ENCODE measurements at places on chromosomes 3 and 15.

DNA sequence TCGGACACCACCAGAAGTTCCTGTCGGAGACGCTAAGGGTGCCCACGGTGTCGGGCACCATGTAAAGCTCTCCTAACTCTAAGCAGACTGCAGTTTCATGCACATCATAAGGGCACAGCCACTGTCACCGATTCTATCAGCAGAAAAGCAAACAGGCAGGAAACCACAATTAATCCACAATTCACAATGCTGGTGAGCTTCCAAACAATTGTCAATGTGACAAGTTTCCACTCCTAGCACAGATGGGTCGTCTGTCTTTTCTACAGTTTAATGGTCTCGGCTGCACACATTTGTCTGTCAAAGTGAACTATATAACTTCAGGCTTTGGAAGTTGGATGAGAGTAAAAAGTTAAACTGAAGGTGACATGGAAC lies 8.8 kb upstream of the OCA2 start:
- no peak for DNase-seq

GRCh38 chr3:130480736-130481135 lies 36.2 kb upstream of the COL6A6 start:
- DNase-seq = no peak

GRCh38 chr15:90647326-90647725 lies 69.8 kb upstream of the BLM start:
- DNase-seq = no peak

DNA sequence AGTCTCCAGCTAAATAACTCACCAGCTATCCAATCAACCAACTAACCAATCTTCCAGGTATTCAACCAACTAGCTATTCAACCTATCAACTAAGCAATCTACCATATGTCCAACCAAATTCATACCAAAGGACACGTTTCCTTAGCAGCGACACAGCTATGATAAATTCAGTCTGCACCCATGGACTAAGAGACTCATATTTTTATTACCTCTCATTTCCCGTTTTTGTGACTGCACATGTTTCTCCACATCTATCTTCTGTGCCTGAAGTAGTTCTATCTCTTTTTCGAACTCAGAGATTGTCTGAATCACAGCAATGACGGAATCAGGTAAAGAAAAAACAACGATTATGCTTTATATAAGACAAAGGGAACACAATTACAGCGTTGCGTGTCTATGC lies 34.0 kb upstream of the GNB5 start:
- DNase-seq = no peak

DNA sequence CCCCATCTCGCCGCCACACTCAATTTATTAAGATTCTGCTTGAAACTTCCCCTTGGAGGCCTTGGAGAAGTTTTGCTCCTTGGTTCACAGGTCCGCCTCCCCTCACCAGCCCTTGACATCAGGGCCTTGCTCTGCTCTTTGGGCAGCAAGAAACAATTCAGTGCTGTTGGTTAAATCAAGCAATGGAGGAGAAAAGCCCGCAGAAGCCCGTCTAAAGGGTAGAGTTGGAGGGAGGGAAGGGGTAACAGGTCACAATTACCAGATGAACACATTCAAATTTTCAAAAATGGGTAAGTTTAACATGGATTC lies 429 bp downstream of the PARP9 start:
- DNase-seq = no peak

DNA sequence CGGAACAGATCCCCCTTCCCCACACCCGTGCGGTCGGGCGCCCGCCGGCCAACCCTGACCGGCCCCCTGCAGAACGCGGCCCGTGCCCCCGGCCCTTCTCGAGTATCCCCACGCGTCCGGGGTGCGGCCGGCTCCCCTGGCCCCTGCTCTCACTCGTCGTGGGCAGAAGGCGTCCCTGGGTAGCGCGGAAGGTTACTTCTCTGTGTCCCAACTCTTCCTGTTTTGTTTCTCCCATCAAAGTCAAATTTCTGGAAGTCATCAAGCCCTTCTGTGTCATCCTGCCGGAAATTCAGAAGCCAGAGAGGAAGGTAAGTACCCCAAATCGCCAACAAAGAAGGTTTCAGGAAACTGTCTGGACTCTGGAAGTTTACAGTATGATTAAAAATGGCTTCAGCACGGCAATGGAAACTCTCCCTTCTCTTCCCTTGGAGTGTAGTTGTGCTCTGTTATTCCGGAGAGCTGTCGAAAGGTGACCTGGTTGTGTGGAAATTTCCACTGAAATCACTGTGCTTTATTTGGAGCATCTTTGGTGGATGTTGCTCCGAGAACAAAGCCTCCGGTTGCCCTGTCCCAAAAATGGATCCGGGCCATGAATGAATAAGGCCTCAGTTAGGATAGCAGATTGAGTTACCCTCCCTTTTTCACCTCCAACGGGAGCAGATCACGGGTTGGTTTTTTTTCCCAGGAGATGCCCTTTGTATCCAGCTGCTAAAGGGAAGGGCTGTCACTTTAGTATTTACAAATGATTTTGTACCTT lies 536 bp downstream of the SEC61A1 start:
- DNase-seq = no peak

DNA sequence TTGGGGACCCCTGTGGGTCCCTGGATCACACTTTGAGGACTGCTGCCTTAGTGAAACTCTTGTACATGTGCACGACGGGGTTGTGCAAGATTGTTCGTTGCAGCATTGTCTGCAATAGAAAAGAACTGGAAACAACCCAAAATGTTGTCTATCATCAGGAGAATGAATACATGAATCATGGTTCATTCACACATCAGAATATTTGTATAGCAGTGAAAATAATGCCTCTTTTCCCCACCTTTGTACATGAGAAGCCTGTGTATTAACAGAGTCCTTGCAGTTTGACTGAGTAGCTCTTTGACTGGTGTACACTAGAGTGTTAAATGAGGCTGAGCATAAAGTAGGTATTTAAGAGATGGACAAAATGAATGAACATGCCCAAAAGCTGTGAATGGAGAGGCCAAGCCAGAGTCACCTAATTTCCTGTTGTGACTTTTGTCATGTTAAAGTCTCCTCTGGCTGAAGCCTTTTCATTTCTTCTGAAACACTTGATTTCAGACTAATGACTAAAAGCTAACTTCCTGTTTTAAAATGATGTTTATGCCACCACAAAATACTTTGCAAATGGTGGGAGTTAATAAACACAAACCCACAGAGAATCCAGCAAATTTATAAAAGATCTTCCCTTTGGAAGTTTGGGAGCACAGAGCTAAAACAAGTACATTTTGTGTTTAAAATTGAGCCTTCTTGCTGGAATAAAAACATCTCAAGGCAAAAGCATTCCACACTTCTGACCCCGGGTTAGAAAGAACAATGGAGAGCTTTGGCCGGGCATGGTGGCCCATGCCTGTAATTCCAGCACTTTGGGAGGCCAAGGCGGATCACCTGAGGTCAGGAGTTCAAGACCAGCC lies 20.6 kb upstream of the USP3 start:
- DNase-seq = no peak

DNA sequence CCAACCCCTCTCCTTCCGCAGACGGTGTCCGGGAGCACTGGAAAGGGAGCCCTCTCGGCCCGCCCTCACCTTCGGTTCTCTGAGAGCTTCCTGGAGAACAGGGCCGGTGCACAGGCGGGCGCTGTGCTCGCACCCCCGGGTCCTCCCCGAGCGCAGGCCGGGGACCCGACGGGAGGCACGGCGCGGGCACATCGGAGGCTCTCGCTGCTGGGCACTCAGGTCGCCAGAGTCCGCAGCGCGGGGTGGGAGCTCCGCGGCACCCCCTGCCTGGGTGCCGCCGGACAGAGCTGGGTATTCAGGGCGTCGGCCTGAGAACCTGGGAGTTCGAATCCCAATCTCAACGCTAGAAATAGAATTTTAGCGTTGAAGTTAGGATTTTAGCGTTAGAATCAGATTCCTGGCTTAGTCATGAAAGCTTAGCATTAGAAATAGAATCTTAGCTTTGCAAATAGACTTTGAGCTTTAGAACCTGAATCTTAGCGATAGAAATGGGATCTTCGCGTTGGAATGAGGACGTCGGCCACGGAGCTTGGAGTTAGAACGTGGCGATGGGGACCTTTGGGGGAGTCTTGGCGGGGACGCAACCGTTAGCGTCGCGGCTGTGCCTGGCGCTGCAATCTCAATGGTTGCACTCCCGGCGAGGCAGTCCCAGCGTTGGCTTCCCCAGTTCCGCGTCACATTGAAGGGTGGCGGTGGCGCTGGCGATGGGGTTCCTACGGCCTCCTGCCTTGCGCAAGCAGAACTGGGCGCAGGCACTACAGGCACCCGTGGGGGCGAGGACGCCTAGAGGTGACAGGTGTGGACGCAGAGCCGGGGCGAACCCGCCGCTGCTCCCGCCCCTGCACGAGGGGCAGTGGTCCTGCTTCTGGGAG lies 549 bp downstream of the TRH start:
- no peak for DNase-seq

DNA sequence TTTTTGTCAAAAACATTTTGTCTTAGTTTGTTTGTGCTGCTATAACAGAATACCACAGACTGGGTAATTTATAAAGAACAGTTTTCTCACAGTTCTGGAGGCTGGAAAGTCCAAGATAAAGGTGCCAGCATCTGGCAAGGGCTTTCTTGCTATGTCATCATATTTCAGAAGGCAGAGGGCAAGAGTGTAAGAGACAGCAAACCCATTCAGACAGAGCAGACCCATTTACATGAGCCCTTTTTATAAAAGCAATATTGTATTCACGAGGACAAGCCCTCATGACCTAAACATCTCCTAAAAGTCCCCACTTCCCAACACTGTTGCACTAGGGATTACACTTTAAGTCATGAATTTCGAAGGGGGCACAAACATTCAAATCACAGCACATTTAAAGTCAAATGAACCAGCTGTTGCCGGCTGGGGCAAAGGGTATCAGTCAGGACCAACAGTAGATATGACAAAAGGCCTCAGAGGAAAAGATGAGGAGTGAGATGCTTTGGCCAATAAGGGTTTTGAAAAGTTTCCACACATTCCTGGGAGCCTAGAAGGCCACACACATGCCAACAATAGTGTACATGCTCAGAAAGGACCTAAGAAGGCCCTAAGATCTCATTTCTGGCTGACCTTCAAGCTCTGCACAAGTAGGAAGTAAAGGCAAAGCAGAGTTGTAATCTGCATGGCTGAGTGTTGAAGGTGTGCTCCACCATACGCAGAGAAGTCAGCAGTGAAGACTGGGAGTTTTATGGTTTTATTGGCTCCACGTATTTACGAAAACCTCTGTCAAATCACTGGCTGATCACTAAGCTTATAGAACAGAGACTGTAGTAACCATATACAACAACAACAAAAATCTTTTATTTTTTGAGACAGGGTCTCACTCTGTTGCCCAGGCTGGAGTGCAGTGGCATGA lies 37.9 kb downstream of the UQCC5 start:
- DNase-seq = no peak

DNA sequence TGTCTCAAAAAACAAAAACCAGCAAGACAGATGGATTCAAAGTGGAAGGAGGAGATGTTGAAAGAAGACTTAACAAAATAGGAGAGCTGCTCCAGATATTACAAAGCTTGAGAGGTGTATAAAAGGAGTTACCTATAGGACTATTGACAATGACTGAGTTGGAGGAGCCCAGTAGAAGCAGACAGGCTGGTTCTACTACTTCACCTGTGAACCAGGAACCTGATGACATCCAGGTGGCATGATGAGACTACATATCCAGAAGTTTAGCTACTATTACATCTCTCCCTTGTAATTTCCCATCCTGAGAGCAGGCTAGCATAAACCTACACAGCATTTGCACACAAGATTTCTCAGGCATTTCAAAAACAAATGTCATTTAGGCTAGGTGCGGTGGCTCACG lies 49.3 kb downstream of the CPEB1 start:
- no peak for DNase-seq

- no peak for DNase-seq
Measured at GRCh38 chr3:17753632-17753992, 11.2 kb upstream of the TBC1D5 start.

DNA sequence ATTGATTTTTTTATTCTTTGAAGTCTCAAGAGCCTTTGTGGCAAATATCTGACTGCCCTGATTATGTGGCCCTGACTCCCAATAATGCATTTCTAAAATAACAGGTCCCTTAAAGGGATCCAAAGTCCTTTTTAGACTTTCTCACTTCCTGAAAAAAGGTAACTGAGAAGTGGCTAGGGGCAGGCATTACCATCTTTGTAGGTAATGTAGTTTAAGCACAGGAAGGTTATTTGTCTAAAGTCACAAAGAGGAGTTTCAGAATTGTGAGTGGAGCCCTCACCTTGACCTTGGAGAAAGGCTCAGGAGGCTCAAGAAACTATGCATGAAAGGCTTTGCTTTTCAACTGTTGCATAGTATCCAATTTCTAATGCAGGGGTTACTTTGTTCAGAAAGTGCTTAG lies 142.9 kb upstream of the MRPL3 start:
- no peak for DNase-seq

DNA sequence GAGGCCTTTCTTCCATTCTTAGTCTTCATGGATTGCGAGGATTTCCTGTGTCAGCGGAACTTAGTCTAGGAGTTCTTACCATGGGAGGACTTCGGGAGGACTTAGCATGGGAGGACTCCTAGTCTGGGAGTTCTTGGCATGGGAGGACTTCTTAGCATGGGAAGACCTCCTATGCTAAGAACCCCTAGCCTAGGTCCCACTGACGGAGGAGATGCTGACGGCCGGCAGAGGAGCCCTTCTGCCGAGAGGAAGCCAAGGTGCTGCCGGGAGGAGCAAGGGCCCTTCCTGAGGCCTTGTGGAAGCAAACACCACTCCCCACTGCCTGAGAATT lies 35.6 kb upstream of the LDHAL6B start:
- DNase-seq = no peak

GRCh38 chr3:5756443-5756842 lies 568.9 kb downstream of the EDEM1 start:
- no peak for DNase-seq

- DNase-seq = no peak
Measured at GRCh38 chr3:161401389-161401788, 30.1 kb upstream of the SPTSSB start.

- DNase-seq = no peak
Measured at GRCh38 chr15:34436126-34436955, 1.3 kb downstream of the GOLGA8A start.

DNA sequence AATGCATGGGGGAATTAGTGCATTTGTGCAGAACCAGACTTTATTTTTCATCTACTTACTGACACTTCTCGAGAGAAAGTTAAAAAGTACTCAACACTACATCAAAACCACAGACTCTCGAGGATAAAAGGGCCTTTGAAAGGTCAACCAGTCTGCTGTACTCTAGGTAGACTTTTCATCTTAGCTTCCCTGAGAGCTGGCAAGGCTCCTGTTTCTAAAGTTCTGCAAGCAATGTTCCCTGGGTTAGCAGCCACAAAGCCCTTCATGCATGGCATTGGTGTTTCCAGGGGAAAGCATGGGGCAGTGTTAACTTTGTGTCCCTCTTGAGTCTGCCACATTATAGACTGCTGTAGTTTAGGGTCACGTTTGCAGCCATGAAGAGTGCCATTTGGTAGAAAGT lies 106.4 kb upstream of the PFN2 start:
- no peak for DNase-seq

DNA sequence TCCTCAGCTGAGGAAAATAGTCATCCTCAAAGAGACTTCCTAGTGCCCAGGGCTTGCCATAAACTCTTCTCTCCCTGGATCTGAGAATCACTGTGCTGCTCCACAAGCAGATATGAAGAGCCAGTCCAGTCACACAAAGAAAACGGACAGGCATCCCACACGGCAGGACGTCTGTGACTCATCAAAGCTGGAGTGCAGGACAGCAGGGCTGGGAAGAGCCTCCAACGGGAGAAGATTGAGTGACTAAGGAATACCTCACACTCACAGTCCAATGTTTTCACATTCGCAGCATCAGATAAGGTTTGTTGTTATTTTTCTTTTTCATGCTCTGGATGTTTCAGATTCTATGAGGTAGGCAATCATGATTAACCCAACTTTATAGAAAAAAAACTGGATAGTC lies 57.8 kb downstream of the NEK10 start:
- DNase-seq = no peak

- no peak for DNase-seq
Measured at GRCh38 chr3:71271596-71271995, 311.9 kb downstream of the FOXP1 start.

Measured in GM12892 (cell line).